AG08396 (cell line): ENCODE measurements at places on chromosomes 6 and 20.

- no peak for DNase-seq
Observed at GRCh38 chr6:107237992-107238660, 122.8 kb upstream of the BEND3 start.

DNA sequence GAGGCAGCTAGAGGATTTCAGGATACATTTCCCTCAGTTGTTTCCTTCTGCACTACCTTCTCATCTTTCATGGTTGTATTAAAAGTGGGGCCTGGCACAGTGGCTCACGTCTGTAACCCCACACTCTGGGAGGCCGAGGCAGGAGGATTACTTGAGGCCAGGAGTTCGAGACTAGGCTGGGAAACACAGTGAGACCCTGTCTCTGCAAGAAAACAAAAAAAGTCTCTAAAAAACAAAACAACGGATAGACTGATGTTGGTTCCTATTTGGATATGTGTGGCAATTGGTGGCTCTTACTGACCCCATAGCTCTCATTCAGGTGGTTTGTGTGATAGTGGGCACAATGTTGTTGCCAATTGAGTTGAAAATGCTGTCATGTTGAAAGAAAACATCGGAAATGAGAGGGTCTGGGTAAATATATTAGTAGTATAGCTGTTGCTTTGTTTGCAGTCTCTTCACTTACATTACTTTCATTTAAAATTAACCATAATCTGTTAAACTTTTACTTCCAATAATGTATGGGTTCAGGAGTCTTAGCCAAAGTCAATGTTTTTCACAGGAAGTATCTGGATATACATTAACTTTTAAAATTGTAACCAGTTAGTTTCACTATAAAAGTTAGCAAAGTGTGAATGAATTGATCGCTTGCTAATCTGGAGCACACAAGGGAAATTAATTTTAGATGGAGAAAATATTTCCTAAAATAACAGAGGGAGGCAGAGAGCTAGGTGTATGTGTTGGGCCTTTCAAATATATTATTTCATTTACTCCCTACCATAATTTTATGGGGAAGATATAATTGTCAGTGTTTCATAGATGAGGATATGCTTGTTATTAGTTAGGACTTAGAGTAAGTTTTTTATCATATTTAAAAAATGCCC, 31.1 kb downstream of the UTRN start:
- DNase-seq, result no peak

- DNase-seq, result peak; percentile 75
Observed at GRCh38 chr6:129490521-129491255, 219.3 kb downstream of the ARHGAP18 start.

DNA sequence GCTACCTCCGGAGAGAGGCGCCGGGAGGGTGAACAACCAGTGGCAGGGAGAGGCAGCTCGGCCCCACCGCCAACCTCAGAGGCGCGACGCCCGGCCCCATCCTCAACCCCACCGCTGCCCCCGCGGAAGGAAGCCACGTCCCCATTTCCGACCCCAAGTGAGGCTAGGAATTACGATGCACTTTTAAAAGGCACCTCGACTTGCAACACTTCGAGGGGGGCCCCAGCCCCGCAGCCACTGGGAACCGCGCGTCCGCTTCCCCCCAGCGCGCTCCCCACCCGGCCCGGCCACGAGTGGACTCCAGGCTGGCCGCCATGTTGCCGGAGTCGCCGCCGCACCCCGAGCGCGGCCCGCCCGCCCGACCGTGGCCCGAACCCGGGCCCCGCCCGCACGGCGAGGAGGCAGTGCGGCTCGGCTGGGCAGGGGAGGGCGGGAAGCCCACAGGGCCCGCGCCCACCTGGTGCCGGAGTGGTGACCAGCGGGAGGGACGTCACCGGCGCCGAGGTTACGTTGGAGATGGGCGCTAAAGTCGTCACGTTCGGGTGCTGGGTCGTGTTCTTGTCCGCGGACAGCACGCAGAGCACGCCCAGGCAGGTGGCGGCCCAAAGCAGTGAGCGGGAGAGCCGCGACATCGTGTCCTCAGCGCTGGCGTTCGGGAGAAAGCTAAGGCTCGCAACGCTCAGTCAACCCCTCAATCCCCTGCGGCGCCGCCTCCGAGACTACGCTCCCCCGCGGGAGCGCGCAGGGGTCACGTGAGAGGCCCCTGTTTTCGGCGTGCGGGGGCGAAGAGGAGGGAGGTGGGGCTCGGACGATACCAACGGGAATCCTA, at the start of gene CD164:
Gene CD164, minus strand, starts transcription at position 721 of the 829 bp plus-strand sequence. Its CDS starts 89 bp downstream, at position 632.
- peak; percentile 97 for DNase-seq

DNA sequence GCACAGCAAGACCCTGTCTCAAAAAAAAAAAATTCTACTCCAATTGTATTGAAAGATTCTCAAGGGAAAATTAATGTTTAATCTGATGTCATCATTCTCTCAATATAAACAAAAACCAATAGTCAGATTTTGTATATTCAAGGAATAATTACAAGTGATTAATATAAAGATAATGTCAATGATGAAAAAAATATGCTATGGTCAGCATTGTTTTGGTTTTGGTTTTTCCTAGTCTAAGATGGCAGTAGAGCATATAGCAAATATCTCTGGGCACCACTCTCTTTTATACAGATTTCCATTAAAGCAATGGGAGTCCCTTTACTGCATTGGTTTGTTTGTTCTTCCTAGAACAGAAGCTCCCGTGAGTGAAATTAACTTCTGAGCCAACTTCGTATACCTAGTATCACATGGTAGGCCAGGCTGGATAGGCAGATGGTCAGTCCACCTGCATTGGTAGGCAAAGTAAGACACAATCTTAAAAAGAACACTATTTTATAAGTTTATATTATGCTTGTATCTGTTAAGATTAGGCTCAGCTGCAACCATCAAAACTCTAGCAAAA, 523.8 kb upstream of the JARID2 start:
- DNase-seq, result no peak

- no peak for DNase-seq
Observed at GRCh38 chr20:14189794-14190402, 147.5 kb downstream of the FLRT3 start.

DNA sequence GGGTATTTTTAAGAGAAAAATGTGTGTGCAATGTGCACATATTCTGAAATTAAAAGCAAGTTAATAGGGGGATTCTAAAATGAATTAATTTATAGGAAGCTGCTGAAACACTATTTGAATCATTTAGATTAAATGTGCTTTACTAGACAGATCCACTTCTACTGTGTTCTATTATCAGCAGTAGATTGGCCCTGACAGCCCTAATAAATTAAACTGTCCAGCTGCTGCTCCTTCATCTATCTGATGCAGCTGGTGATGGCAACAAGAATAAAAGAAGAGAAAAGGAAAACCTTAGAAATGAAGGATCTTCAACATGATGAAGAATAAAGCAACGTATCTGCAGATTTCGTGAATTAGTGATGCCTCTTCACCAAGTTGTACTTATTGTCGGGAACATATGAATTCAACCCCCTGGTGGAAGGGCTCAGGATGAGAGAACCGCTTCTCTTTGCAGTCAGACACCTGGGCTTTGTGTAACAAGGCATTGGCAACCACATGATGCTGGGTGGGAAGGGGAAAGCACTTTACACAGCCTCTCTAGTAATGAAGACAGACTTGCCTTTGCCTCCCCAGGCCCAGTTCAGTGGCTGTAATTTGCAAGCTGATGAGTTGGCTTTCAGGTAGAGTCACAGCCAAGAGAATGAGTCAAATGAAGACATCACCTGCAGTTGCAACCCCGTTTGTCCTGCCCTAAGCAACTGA, 94.4 kb downstream of the LAMP5 start:
- no peak for DNase-seq

- DNase-seq, result no peak
Observed at GRCh38 chr6:10612161-10612560, 82.3 kb downstream of the C6orf52 start.

- peak; percentile 88 for DNase-seq
Observed at GRCh38 chr6:1024587-1024986, 287.3 kb upstream of the FOXQ1 start.

- DNase-seq, result peak; percentile 33
Observed at GRCh38 chr20:13325033-13325432, 104.0 kb downstream of the ISM1 start.

DNA sequence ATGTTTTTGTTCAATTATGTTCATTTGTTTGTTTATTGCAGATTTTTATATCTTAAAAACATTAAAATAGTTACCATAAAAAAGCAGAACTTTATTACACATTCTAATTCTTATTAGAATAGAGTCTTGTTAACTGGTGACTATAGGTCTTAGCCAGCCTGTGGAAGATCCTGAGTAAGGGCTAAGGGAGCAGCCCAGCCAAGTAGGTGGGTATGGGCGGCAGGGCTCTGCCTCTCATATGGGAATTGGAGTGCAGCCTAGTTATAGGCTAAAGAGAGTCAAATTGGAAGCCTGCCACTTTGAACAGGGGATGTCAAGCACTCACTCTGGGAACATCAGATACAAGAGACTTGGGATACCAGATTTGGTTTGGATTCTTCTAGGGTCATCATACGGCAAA, 10.5 kb upstream of the HSF2 start:
- DNase-seq, result no peak

- DNase-seq, result no peak
Observed at GRCh38 chr6:152329638-152330448, 307.3 kb downstream of the SYNE1 start.

DNA sequence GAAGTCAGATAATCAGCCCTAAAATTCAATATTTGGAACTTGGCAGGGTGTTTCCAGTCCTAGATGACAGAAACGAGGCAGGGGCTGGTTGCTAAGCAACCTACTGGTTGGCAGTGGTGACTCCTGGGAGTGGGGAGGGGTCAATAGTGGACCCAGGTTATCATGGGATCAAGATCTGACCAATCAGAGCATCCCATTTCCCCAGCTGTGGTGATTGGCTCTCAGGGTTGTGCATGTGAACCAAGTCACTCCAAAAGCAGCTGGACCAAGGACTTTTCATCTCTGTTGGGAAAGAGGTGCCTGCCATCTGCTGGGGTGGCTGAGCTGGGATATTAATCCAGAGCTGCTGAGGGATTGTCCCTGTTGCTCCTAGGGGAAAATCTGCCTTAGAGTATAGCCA, 253.4 kb downstream of the PREX1 start:
- no peak for DNase-seq

- no peak for DNase-seq
Observed at GRCh38 chr20:25063981-25064380, 6.0 kb upstream of the ACSS1 start.

DNA sequence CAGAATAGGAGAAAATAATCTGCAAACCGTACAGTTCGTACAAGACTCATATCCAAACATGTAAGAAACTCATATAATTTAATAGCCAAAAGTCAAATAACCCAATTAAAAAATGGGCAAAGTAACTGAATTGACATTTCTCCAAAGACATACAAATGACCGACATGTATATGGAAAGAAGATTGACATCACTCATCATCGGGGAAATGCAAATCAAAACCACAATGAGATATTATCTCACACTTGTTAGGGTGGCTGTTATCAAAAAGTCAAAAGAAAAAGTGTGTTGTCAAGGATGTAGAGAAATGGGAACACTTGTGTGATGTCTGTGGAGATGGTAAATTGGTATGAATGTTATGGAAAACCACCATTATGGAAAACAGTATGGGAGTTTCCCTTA, 70.5 kb upstream of the STXBP5 start:
- no peak for DNase-seq
